ENCODE measurements at places on chromosomes 3 and 15.

DNA sequence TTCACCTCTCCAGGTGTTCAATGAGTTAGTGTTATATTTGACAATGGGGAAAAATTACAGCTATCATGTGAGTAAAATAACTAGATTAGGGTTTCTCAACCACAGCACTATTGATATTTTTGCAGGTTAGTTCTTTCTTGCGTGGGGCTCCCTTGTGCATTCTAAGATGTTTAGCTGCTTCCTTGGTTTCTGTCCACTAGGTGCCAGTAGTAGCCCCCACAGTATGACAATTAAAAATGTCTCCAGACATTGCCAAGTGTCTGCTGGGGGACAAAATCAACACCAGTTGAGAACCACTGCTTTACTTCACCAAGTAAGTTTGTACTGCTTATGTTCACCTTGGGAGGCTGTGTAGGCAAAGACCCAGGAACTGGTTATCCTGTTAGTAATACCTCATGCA lies 618.7 kb downstream of the EDEM1 start:
- DNase-seq: no peak

- peak; percentile 44 for DNase-seq
Observed at GRCh38 chr3:69671082-69671952, 67.9 kb upstream of the MITF start.

DNA sequence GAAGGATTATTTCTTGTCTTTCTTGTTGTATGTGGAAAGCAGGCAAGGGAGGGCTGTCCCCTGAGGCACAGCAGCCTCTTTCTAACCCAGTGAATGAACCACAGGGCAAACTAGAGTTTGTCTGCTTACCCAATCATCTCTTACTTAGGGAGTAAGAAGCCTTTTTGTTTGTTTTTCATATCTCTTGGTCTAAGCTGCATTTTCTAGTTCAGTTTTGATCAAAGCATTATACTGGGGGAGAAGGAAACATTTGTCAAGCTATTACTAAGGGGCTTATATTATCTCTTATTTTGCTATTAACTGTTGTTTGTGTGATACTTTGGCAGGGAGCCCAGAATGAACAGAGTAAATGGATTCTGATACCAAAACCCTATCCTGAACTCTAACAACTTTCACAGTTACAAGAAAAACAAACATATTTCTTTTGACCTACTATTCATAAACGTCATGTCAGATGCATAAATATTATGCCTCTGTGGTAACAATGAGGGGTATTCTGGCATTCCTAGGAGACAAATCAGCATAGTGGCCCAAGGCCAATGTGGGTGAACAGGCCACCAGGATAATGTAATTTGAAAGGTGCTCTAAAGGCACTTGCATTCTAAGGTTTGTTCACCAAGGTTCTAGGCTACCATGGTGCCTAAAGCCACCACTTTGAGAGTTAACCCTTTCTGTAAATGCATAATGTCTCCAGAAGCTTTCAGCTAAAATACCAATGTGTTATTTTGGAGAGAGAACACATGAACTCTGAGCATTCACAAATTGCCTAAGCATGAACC lies 271.6 kb upstream of the ZPLD1 start:
- peak; percentile 83 for DNase-seq

DNA sequence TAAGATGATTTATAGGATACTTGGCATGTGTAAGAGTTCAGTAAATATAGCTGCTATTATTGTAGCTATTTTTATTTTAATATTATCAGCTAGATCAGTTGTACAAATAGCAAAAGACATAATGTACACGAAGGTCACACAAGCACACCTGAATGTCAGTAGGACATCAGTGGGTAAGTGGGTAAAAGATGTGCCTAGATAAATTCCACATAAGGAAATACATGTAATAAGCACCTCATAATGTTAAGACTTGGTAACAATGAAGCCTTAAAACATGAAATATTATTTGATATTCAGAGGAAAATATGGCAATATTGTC lies 41.5 kb downstream of the ABHD2 start:
- DNase-seq: no peak

- no peak for DNase-seq
Observed at GRCh38 chr3:39750712-39751111, 58.7 kb upstream of the MYRIP start.

DNA sequence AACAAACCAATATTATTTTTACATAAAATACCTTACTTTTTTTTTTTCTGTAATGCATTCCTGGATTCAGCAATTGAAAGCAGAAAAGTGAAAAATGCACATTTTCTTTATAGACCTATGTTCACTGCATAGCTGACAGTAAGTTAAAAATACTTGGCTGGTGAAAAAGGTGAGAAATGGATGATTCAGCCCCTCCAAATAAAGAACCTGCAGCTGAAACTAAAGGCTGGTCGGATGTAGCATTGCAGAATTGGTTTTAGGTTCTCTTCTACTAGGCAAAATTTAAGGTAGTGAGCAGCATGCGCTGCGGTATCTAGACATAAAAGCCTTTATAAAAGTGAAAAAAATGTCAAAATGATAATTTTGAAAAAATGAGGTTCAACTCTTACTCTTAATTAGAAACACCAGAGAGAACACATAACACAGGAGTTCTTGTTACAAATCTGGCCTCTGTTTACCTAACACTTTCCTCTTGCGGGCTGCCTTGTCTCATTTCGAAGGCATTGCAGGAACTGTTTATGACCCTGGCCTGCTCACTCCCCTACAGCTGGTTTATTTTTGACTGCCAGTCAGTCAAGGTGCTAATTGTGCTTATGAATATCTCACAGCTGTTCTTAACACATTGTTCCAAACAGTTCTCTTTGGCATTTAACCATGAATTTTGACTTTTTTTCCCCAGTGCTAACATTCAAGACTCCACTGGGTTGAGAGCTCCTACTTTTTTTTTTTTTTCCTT lies 455.4 kb upstream of the TBL1XR1 start:
- DNase-seq: no peak

DNA sequence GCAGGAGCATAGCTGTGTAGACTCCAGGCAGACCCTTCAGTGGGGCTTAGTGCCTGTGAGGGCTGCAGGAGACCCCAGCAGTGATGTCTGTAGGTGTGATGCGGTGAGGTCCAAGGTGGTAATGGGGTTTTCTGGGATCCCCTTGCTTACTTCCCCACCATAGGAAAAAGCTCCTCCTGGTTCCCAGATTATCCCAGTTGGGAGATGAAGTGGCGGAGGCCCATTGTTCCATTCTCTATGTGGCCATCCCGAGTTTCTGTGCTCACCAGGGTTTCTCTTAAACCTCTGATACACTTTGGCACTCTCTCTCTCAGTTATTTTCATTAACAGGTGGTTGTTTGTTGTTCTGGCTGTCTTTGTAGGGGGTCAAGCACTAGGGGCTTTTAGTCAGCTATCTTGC lies 146.7 kb upstream of the IGF1R start:
- no peak for DNase-seq

- DNase-seq: no peak
Observed at GRCh38 chr3:46496746-46497555, 825 bp upstream of the RTP3 start.

DNA sequence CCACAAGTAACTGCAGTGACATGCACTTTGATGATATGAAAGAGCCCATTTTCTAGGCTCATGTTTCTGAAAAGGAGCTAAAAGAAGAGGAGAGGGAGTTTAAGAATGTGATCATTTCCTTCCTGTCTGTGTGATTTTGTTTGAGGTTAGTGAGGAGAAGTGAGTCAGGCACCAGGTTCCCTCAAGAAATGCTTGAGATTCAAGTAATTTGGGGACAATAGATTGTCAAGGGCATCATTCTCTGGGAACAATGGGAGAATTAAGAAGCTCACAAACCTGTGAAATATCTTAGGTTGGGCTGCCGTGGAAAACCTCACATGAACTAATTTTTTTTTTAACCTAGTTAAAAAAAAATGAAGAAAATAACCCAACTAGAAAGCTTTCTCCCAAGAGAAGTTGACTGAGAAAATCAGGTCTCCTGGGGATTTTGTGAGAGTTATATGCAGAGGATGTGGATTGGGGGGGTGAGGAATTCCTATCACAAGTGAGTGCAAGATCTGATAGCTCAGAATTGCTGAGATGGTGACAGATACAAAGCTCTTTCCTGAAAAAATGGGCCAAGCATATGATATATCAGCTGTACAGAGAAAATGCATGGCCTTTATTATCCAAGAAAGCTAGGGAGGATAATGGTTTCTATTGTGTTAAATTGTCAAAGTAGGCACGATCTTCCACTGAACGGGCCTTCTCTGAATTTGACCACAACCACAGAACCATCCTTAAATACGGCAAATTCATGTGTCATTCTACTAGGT lies 203.3 kb downstream of the FEZF2 start:
- no peak for DNase-seq

GRCh38 chr3:76361010-76361409 lies 575.7 kb upstream of the ZNF717 start:
- no peak for DNase-seq

DNA sequence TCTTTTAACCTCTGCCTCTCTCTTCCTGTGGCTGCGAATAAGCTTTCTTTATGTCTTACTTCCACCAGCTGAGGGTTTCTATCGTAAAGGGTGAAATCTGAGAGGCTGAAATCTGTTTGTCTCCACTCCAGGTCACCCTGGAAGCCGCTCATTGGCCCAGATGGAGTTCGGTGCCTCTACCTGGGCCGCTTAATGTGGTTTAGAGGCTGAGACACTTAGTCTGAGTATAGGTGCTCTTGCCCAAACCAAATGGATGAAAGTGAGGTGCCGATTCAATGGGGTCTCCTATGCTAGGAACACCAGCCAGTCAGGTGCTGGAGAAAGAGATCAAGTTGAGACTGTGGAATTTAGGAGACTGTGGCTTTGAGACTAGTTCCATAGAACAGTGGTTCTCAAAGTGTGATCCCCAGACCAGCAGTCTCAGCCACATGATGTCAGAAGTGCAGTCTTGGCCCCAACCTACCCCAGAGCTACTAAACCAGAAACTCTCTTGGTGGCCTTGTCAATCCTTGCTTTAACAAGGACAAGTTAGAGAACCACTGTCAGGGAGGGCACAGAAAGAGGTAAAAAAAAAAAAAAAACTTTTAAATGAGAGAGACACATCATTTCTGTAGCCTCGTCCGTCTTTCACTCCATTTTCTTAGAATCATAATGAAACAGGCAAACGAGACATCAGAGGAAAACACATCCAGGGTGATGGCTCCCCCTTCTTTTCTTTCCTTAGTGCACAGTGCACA lies 54.9 kb upstream of the CCR2 start:
- DNase-seq: no peak

GRCh38 chr3:119575507-119575906 lies 3.8 kb upstream of the ADPRH start:
- DNase-seq: no peak

DNA sequence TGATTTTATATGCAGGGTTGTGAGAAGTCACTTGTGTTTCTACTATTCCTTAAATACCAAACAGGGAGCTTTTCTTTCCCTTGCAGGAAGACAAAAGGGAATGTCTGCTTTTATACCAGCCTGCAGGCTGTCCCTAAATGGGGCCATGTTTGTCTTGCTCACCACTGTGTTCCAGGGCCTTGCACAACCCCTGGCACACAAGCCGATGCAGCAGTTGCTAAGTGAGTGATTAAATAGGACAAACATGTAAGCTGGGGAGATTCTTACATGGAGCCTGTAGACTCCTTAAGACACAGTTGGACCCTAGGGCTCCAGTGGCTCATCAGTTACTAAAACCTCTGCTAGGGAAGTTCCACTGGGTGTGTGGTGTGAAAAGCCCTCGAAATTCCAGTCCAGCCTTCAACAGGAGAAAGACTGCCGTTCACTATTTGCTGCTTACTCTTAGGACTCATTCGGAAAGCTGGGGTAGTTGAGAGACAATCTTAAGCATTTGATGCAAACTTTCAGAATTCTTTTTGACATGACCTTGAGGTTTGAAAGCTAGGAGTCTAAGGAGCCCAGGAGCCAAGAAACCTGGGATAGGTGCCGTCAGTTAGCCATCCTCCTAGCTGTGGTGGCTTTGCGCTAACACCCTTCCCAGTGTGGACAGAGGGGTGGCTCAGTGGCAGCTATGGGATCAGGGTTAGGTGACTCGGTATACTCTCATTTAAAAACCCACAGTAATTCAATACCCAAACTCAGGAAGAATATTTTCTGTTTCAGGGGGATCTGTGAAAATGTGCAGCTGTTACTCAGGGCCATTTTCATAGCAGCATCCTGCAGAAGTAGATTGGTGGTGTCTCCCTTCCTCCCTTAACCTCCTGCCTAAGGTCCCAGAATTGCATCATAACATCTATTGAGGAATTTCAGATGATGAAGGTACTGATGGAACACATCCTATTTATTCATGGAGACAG lies 39.1 kb downstream of the SYNM start:
- peak; percentile 81 for DNase-seq

DNA sequence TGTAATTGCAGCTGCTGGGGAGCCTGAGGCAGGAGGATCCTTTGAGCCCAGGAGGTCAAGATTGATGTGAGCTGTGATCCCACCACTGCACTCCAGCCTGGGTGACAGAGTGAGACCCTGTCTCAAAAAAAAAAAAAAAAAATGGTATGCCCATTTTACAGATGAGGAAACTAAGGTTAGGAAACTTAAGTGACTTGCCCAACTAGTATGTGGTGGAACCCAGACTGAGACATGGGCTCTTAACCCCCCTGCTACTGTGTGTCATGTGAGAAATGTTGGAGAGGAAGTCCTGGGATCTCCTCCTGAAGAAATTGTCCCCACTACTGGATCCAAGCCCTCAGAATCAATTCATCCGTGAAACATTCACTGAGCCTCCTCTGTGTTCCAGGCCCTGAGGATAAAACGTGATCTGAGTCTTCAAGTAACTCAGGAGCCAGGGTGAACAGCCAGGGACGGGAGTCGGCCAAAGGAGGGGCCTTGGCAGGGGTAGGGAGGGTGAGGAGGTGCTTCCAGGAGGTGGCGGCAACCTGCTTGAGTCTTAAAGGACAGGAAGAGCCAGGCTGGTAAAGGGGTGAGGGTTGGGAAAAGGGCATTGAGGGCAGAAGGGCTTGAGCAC lies 19.6 kb upstream of the RNU6-1 start:
- DNase-seq: no peak

DNA sequence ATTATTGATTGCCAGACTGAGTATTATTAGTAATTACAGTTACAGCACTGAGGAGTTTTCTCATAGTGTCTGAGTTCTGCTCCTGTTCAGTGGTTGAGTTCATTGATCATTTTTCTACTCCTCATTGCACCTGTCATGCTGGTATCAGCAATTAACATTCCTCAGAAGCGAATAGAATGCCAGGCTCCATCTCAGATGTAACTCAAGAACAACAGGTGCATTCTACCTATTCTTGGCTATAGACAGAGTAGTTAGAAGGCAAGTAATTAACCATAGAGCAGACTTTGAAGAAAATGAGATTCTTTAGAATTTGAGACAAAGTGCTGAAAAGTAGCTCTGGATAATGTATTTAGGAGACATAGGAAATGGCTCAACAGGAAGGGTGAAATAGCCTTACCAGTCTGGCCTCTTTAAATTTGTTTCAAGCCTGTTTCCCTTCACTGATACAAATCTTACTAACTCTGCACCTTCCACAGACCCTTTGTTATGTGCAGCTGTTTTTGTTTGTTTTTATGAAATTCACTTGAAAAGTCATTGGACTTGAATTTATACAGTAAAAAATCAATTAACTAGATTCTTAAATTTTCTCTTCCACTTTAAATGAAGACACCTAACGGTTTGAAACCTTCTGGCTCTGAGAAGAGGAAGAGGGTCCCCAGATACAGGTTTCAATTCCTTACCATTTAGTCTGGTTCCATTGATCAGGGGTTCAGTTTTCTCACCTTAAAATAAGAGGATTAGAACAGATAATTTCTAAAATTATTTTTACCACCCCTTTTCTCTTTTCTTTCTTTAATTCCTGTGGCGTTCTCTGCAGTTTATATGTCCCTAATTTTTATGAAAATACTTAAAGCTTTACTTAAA lies 109.6 kb downstream of the FNDC3B start:
- DNase-seq: no peak

All from mesenchymal stem cell (in vitro differentiated cells and primary cell).